ENCODE measurements at places on chromosomes 4 and X.
A peak's percentile ranks its signal among the peaks of the same experiment; 100 is the strongest.

GRCh38 chrX:49155243-49155899 is 7.2 kb upstream of the MAGIX start:
- H3K27me3 ChIP-seq = peaks cover 5% of the 10 kb centered on the region
- H3K4me1 ChIP-seq = peaks cover 7% of the 10 kb centered on the region
- no peak for DNase-seq
- H3K27ac ChIP-seq = peak overlapping the region; percentile 93

DNA sequence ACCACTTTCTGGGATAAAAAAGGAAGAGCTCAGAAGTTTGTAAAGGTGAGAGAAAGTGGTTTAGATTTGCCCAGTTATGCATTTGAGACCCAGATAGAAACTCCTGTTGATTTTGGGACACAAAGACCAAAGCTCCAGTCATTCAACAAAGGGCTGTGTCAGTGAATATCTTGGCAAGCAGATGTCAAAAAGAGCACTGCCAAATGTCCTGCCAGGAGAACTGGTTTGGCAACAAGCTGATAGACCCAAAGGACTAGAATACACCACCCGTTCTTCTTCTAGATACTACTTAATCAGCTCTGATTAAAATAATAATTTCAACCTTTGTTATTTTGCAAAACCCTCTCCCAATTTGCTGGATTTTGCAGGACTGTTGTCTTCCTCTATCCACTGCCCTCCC is 121.4 kb downstream of the NHS start:
- H3K4me1 ChIP-seq = peaks cover 13% of the 10 kb centered on the region
- H3K4me3 ChIP-seq = no peak overlapping the region
- DNase-seq = no peak
- no peak overlapping the region for H3K27ac ChIP-seq

- H3K36me3 ChIP-seq = peaks cover 2% of the 10 kb centered on the region
- H3K27me3 ChIP-seq = no peaks in the 10 kb centered on the region
- H3K4me3 ChIP-seq = no peak overlapping the region
Observed at GRCh38 chrX:119455264-119455663, 13.0 kb upstream of the SLC25A5 start.

- H3K36me3 ChIP-seq = no peaks in the 10 kb centered on the region
- peaks cover 8% of the 10 kb centered on the region for H3K27me3 ChIP-seq
- H3K27ac ChIP-seq = no peak overlapping the region
- no peak for DNase-seq
- peaks cover 2% of the 10 kb centered on the region for H3K4me1 ChIP-seq
- no peak overlapping the region for H3K4me3 ChIP-seq
Observed at GRCh38 chr4:184103527-184104264, 114.0 kb downstream of the ENPP6 start.

GRCh38 chr4:137514406-137515111 is 17.7 kb downstream of the PCDH18 start:
- no peaks in the 10 kb centered on the region for H3K27me3 ChIP-seq

DNA sequence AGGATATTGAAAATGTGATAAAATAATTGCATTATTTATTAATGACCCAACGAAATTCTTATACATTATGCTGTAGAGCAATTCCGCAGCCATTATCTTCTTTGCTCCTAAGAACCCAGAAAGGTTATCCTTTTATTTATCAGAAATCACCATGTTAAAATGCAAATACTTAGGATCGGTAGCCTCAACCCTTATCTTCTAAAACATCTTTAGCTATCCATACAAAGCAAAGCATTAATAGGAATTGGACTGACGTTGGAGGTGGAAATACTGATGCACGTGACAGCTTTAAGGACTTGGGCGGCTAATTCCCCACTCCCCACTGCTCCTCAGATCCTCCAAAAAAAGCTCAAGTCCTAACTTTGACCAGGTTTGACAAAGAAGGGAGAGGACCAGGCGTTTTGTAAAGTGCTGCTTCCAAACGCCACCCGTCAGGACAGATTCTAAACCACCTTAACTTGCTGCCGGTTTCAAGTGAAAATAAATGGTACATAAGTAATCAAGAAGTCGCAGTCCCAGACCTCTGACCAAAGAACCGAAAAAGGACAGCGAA is 539 bp upstream of the SPCS3 start:
- H3K27ac ChIP-seq = peak overlapping the region; percentile 97
- peaks cover 11% of the 10 kb centered on the region for H3K27me3 ChIP-seq
- DNase-seq = no peak
- no peaks in the 10 kb centered on the region for H3K36me3 ChIP-seq
- peak overlapping the region; percentile 95 for H3K4me3 ChIP-seq

GRCh38 chrX:66163849-66164411 is at the start of gene HEPH:
HEPH (plus strand) TSS chrX:66164247; CDS start chrX:66170571, 6,324 bp downstream.
- H3K4me3 ChIP-seq = peak within 1 kb of the TSS; percentile 92
- peak; percentile 8 for DNase-seq
- peaks cover 2% of the 10 kb centered on the region for H3K27me3 ChIP-seq
- no peaks in the 10 kb centered on the region for H3K4me1 ChIP-seq

GRCh38 chrX:80206647-80207046 is 192.1 kb downstream of the TBX22 start:
- H3K27ac ChIP-seq = no peak overlapping the region
- H3K4me3 ChIP-seq = no peak overlapping the region
- no peaks in the 10 kb centered on the region for H3K36me3 ChIP-seq
- H3K4me1 ChIP-seq = no peaks in the 10 kb centered on the region
- no peaks in the 10 kb centered on the region for H3K27me3 ChIP-seq

DNA sequence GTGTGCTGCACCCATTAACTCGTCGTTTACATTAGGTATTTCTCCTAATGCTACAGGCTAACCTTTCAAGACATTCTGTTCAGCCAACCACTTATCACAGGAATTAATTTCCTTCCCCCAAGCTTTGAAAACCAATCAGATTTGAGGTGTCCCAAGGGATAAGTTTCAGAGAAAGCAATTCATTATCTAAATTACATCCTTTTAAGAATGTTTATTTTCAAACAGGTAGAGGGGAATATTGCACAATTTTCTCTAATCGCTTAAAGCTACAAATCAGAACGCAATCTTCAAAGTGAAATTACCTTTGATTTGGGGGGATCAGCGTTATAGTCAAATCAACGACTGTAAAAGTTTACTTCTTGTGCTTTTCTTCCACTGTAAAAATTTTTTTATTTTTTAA is 1.6 kb downstream of the CLOCK start:
- H3K27me3 ChIP-seq = peaks cover 10% of the 10 kb centered on the region
- peak overlapping the region; percentile 95 for H3K27ac ChIP-seq
- peaks cover 3% of the 10 kb centered on the region for H3K36me3 ChIP-seq
- H3K4me3 ChIP-seq = peak overlapping the region; percentile 94

DNA sequence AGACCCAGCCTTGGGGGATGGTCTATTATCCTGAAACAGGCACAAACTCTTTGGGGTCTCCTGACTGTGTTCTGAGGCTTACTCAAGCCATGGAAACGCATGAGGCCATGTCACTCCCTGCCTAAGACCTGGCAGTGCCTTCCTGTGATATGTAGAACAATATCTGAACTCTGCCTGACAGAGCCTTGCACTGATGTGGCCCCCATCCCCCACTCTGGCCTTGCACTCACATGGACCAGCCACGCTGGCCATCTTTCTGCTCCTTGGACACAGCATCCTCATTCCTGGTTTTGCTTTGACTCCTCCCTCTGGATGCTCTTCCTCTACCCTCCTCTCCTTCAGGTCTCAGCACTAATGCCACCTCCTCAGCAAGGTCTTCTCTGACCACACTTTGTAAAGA is 100.2 kb downstream of the SCD5 start:
- H3K36me3 ChIP-seq = no peaks in the 10 kb centered on the region
- H3K4me1 ChIP-seq = no peaks in the 10 kb centered on the region
- no peak overlapping the region for H3K4me3 ChIP-seq
- DNase-seq = no peak
- H3K27ac ChIP-seq = no peak overlapping the region
- H3K27me3 ChIP-seq = peaks cover 5% of the 10 kb centered on the region

DNA sequence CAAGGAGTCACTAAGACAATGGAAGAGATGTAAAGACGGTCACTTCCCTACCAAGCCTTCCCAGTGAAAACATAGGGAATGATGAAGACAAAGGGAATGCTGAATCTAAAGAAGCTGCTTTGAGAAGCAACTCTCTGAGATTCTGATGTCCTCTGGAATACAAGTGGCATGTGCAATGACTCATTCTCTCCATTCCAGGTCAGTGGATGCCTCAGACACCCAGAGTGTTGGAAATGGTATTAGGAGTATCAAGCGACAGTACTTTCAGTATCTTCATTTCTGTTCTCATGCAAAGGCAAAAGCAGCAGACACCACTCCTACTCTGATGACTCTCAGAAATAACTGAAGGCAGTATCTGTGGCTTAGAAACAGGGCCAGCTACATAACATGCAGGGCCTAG is 102.6 kb downstream of the FSTL5 start:
- H3K4me3 ChIP-seq = no peak overlapping the region
- H3K4me1 ChIP-seq = no peaks in the 10 kb centered on the region
- no peak for DNase-seq
- H3K27me3 ChIP-seq = no peaks in the 10 kb centered on the region
- no peak overlapping the region for H3K27ac ChIP-seq

GRCh38 chr4:140556372-140557085 is 12.2 kb downstream of the UCP1 start:
- no peak overlapping the region for H3K27ac ChIP-seq
- H3K4me1 ChIP-seq = peaks cover 6% of the 10 kb centered on the region
- no peaks in the 10 kb centered on the region for H3K27me3 ChIP-seq

DNA sequence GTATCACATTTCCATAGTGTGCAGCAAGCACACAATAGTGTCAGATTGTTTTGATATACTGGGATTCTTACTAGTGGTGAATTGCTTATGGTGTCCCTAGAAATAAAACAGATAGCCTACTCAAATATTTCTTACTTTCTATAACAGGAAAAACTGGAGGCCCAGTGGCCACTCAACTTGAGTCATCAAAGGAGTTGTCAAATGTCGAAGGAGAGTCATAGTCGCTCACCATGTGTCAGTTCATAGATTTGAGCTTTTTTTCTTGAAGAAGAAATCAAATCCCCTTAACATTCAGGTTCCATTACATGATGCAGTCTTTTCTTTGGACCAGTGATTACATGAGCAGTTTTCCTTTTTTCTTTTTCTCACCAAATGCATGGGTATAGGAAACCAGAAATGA is 1271.0 kb downstream of the RAPGEF2 start:
- no peak for DNase-seq
- H3K4me1 ChIP-seq = peaks cover 4% of the 10 kb centered on the region
- H3K27me3 ChIP-seq = no peaks in the 10 kb centered on the region
- H3K27ac ChIP-seq = no peak overlapping the region

GRCh38 chr4:23966725-23967124 is 76.9 kb upstream of the PPARGC1A start:
- peaks cover 2% of the 10 kb centered on the region for H3K27me3 ChIP-seq
- DNase-seq = no peak
- H3K36me3 ChIP-seq = no peaks in the 10 kb centered on the region
- H3K4me1 ChIP-seq = peaks cover 11% of the 10 kb centered on the region
- H3K4me3 ChIP-seq = no peak overlapping the region
- no peak overlapping the region for H3K27ac ChIP-seq

DNA sequence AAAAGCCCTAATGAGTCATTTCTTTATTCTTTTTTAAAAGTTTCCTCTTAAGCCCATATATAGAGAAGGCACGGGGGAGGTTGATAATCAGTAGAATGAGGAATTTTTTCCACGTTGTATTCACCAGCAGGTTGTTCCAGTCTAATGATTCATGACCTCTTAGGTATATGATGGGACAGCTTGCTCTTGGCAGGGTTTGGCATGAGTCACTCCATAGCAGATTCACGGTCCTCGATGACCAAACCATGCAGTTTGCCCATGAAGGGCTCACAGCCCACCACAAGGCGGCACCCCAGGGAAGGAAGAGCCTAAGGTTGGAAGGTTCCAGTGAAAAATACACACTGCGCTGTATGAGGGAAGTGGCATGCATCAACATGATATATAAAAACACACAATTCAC is 623.8 kb upstream of the DIPK2B start:
- no peak overlapping the region for H3K4me3 ChIP-seq
- DNase-seq = peak; percentile 41
- H3K4me1 ChIP-seq = no peaks in the 10 kb centered on the region
- no peaks in the 10 kb centered on the region for H3K36me3 ChIP-seq

GRCh38 chr4:157713342-157713741 is 459.5 kb downstream of the GASK1B start:
- no peaks in the 10 kb centered on the region for H3K36me3 ChIP-seq
- DNase-seq = no peak
- no peak overlapping the region for H3K27ac ChIP-seq
- no peak overlapping the region for H3K4me3 ChIP-seq

GRCh38 chr4:90546114-90546513 is 418.9 kb downstream of the CCSER1 start:
- no peak overlapping the region for H3K4me3 ChIP-seq
- no peaks in the 10 kb centered on the region for H3K36me3 ChIP-seq
- no peak for DNase-seq
- H3K27me3 ChIP-seq = no peaks in the 10 kb centered on the region
- H3K27ac ChIP-seq = no peak overlapping the region

DNA sequence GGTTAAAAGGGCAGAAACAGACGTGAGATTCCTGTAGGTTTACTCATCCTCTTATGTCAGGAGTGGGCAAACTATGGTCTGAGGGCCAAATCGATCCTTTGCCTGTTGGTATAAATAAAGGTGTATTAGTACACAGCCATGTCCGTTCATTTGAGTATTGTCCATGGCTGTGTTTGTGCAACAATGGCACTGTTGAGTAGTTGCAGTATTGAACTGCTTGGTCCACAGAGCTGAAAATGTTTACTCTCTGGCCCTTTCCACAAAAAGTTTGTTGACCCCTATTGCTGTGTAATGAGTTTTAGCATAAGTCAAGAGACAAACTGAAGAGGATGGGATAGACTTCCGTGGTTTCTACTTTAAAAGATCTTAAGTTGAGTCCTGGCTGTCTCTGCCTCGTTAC is 59.0 kb upstream of the MID1 start:
- H3K27me3 ChIP-seq = no peaks in the 10 kb centered on the region
- H3K4me1 ChIP-seq = no peaks in the 10 kb centered on the region
- no peak overlapping the region for H3K4me3 ChIP-seq

- no peak overlapping the region for H3K27ac ChIP-seq
- H3K4me3 ChIP-seq = no peak overlapping the region
- peaks cover 5% of the 10 kb centered on the region for H3K4me1 ChIP-seq
- peak; percentile 9 for DNase-seq
- no peaks in the 10 kb centered on the region for H3K36me3 ChIP-seq
Observed at GRCh38 chr4:183987987-183988392, 82.9 kb downstream of the STOX2 start.

GRCh38 chr4:113978561-113979147 is 793 bp downstream of the ARSJ start:
- H3K4me3 ChIP-seq = peak overlapping the region; percentile 98
- H3K27ac ChIP-seq = peak overlapping the region; percentile 92
- peaks cover 5% of the 10 kb centered on the region for H3K27me3 ChIP-seq
- DNase-seq = peak; percentile 19
- no peaks in the 10 kb centered on the region for H3K36me3 ChIP-seq
- peaks cover 30% of the 10 kb centered on the region for H3K4me1 ChIP-seq

DNA sequence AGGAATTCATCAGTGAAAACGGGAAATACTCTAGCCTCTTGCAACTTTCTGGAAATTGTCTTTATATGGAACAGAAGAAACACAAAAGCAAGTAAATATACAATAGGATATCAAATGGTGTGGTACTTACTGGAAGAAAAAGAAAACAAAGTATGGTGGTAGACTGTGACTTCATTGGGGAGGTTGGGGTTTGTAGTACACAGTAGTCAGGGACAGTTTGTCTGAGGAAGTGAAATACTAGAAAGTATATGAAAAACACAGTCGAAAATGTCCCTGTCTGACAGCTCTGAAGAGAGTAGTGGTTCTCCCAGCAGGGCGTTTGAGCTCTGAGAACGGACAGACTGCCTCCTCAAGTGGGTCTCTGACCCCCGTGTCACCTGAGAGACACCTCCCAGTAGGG is 390.0 kb upstream of the NWD2 start:
- no peak for DNase-seq
- peaks cover 1% of the 10 kb centered on the region for H3K27me3 ChIP-seq
- no peaks in the 10 kb centered on the region for H3K36me3 ChIP-seq
- H3K4me1 ChIP-seq = peaks cover 7% of the 10 kb centered on the region
- no peak overlapping the region for H3K4me3 ChIP-seq
